NCI-H774 (cell line): ENCODE measurements at places on chromosomes 16 and 17.

- DNase-seq, result no peak
These were observed 41.5 kb downstream of the SREBF1 start for GRCh38 chr17:17795296-17795695.

DNA sequence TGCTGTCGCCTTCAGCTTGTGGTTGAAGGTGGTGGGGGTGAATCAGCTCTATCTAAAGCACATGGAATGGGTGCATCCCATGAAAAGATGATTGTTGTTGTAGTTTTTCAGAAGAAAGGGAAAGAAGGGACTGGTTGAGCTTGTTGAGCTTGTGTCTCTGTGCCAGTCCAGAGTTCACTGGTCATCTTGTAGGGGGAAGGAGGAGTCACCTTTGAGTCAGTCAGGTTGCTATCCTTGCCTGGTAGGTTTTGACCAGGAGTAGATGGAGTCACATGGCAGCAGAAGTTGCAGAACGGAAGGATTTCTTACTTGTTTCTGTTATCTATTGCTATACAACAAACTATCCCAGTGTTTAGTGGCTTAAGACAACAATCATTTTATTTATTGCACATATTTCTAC lies 73.3 kb downstream of the PLCG2 start:
- no peak for DNase-seq

- DNase-seq, result peak; percentile 44
These were observed 21.7 kb upstream of the USP36 start for GRCh38 chr17:78862073-78863023.

- no peak for DNase-seq
These were observed 17.2 kb upstream of the RAI1 start for GRCh38 chr17:17664064-17664452.

- DNase-seq, result no peak
These were observed 21.3 kb downstream of the SULT1A2 start for GRCh38 chr16:28575446-28576109.

DNA sequence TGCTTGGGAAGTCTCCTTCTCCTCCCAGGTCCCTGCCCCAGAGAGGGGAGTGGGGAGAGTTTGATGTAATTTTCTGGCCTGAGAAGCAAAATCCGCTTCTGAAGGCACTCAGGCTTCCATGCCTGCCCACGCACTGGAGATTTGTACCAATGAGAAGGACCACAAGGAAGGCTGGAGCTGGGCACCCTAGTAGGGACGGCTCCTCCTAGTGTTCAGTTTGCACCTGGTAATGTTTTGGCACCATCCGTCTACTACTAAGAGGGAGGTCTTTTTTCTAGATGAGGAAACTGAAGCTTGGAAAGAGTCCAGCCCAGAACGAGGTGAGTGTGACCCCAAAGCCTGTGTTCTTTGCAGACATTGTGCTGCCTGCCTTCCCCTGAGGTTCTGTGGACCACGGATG lies 83.6 kb upstream of the NLRP1 start:
- DNase-seq, result no peak
